Right renal pelvis (tissue), 4 donors: ENCODE measurements at places on chromosomes 1 and 21.

DNA sequence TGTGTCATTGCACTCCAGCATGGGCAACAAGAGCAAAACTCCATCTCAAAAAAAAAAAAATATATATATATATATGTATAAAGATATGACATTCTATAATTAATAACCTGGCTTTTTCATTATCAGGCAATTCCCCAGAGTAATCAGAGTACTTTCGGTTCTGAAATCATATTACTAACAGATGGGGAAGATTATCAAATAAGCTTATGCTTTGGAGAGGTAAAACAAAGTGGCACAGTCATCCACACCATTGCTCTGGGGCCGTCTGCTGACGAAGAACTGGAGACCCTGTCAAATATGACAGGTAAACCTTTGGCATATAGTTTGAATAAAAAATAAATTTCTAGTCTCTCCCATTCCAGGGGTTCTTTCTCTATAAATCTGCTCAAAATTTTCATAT lies 58.5 kb upstream of the SH3GLB1 start:
- no peak for DNase-seq

DNA sequence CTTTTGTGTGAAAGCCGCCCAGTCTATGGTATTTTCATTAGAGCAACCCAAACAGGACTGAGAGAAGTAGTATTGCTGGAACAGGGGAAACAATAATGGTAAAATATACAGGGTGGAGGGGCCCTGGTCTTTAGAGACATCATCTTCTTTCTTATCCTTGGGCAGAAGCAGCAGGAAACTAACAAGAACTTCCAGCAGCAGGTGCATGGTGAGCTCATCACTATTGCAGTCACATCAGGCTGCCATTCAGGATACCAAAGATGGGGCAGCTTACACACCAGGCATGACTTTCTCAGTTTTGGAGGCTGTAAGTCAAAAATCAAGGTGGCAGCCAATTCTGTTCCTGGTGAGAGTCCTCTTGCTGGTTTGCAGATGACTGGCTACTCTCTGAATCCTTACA lies 478.3 kb upstream of the RUNX1 start:
- DNase-seq: no peak

DNA sequence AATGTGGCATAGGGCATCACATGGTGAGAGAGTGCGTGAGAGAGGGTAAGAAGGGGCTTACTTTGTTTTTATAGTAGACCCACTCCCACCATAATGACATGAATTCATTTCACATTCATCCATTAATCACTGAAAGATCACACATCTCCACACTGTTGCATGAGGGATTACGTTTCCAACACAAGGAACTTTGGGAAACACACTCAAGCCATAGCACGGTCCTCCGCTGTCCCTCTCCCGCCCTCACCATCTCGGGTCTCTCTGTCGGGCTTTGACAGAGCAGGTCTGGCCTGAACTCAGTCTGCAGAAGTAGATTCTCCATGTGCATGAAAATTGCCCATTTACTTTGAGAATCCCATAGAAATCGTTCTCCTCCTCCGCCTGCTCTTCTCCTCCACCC lies 312.2 kb downstream of the MATN1 start:
- no peak for DNase-seq

DNA sequence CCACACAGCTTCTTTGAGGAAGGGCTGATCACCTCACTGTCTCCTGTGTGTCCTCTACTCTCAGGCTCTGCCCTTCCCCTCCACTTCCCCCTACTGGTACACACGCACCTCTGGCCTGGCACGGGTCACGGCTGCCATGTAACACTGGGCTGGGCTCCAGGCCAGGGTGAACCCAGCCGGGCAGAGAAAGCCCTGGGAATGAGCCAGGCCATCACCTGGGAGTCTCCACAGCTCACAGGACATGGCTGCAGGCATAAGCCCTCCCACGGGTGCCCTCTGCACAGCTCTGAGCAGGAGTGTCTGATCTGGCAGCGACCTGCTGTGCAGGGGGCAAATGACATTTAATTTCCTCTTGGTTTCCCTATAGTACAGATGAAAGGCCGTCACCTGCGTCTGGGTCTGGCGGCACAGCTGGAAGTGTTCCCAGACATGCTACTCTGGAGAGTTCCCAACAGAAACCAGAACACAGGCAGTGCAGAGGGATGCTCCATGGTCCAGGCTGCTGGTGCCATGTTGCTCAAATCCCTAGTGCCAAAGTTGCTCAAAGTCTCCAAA lies 61.2 kb downstream of the ERI3 start:
- DNase-seq: no peak

- no peak for DNase-seq
Observed at GRCh38 chr1:197393105-197393504, 125.1 kb downstream of the CRB1 start.

DNA sequence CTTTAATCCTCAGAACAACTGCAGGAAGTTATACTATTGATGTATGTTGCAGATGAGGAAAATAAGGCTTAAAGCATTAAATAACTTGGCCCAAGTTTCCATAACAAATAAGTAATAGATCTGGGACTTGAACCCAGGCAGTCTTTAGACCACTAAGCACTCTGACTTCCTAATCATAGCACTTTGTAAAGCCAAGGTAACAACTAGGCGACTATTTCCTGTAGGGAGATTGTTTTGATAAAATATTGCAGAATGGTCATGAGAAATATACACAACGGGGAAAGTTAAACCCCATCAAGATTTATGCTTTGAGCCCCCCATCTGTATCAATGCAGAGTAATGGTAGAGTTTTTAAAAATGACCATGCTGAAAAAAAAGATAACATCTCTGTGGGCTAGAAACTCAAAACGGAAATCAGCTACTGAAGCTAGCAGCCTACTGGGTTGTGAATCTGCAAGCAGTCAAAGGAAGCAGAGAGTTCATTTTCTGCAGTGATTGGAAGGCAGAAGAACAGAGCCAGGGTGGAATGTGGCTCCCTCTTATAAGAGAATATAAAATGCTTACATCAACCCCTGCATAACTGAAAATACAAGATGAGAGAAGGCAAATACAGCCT lies 111.2 kb upstream of the OLIG2 start:
- DNase-seq: no peak

DNA sequence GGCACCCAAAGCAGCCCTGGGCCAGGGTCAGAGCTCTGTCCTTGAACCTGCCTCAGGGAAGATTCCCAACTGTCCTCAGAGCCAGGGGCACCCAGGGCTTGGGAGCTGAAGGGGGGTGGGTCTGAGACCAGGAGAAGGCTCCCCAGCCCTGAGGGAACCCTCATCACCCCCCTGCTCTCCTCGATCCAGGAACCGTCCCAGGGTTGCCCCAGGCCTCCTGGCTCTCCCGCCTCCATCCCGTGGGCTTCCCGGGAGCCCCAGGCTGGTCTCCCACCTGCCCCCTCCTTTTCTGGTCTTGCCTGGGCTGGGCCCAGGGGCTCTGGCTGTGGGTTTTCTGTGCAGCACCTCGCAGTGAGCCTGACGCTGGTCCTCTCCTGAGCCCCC lies 6.7 kb upstream of the SAMD11 start:
- DNase-seq: no peak

DNA sequence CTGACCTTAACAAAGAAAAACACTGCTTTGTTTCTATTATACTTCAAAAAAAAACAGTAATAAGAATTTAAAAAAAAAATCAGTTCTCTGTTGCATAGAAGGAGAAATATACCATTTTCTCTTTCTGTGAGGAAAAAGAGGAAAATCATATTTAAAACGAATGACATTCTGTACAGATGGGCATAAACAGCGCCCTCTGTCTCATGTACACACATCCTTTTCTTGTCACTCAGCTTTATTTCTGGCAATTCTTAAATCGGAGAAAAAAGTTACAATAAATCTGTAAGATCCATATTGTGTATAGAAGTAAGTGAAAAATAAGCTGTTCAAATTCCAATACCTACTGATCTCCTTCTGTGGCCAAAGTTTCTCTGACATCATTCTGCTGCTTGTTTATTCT lies 245.4 kb downstream of the SMYD3 start:
- no peak for DNase-seq

DNA sequence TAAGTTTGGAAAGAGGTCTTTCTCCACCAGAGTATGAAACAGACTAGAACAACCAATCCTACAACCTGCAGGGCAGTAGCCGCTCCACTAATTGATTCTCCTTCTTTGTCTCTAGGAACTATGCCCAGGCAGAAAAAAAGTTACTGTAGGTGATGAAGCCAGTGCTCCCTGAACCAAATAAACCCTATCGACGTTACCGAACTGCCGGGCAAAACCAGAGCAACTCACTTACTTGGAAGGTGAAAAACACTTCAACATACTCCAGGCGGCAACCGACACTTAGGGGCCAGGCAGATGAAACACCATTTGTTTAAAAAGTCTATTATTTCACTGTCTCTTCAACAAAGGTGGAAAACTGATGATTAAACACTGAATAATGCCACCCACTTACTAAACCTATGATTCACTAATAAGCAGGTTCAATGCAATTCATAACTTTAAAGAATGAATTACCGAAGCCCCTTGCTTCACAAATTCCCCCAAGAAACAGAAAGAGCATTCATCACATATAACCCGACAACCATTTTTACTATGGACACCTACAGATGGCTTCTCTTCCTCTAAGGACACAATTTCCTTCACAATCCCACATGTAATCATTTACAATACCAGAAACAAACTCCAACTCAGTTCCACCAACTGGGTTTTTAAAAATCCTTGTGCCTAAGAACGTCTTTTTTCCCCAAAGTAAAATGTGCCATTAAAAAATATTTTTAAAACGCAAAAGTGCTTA lies 1.6 kb downstream of the NRIP1 start:
- no peak for DNase-seq

DNA sequence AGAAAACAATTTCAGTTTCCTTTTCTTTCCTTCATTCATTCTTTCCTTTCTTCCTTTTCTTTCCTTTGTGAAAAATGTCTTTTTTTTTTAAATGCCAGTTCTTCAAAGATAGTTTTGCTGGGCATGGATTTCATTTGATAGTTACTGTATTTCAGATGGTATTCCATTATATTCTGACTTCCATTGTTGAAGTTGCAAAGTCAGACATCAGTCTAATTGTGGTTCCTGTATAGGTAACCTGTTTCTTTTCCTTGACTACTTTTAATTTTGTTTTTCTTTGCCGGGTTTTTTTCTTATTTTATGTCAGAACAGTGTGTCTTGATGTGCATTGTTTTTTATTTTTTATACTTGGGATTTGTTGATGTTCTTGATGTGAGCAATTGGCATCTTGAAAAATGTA lies 40.4 kb upstream of the MPC2 start:
- no peak for DNase-seq

DNA sequence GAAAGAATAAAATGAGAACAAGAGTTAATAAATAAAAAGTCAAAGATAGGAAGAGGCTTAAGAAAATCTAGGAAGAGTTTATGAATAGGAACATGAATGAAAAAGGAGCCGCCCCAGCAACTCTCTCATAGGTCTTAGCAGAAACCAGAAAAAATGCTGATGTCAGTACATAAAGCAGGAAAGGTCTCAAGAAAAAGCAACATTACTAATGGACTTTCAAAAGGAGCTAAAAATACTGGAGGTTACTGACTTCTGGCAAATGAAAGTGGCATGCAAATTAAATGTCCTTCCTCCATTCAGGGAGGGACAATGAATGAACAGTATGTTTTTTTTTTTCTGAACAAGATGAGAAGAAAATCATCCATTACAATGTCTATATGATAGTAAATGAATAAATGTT lies 387.6 kb downstream of the BRINP2 start:
- no peak for DNase-seq

GRCh38 chr1:31750858-31751510 lies 13.2 kb downstream of the ADGRB2 start:
- DNase-seq: no peak

DNA sequence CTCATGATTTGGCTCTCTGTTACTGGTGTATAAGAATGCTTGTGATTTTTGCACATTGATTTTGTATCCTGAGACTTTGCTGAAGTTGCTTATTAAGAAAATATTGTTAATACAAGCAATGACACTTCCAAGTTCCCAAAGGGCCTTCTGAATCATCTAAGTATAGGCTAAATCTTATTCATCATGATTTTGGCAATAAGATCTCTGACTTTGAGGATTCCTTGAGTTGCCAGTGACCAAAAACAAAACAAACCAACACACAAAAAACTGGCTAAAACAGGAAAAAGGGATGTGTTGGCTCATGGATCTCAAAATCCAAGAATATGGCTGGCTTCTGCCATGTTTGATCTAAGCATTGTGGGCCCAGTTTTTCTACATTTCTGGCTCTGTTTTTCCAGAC lies 163.4 kb downstream of the HHIPL2 start:
- DNase-seq: no peak

DNA sequence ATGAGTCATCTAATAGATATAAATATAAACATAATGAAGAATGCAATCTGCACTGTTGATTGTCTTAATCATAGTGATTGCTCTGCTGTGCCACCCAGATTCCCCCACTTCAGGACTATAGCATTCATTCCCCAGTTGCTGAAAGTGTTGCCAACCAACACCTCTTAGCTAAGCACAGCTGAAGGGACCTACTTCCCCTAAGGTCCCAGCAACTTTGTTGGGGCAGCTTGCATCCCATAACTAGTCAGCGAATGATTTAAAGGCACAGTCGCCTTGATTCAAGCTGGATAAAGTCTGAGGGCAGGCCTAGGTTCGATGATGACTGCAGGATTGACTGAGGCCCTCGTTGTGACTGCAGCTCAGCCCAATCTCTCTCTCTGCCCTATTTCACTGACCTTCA lies 14.3 kb upstream of the RGS1 start:
- DNase-seq: no peak

- DNase-seq: no peak
Observed at GRCh38 chr1:63946866-63947491, 173.2 kb downstream of the ROR1 start.

DNA sequence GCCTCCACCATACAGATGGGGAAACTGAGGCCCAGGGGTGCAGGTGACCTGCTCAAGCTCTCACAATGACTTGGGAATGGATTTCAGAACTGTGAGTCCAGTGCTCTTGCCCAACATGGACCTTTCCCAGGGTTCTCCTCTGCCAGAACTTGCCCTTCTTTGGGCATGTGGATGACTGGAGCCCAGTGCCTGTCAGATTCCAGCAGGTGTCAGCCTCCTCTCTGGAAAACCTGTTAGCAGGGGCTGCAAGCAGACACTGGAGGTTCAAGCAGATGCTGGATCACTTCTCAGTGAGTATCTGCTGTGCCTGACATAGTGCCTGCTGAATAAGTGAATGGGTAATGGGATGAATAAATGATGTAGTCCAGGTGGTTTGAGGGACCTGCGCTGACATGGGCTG lies 314.2 kb upstream of the POU3F1 start:
- DNase-seq: no peak
